ENCODE measurements at places on chromosomes 11 and 22.
A peak's percentile ranks its signal among the peaks of the same experiment; 100 is the strongest.

DNA sequence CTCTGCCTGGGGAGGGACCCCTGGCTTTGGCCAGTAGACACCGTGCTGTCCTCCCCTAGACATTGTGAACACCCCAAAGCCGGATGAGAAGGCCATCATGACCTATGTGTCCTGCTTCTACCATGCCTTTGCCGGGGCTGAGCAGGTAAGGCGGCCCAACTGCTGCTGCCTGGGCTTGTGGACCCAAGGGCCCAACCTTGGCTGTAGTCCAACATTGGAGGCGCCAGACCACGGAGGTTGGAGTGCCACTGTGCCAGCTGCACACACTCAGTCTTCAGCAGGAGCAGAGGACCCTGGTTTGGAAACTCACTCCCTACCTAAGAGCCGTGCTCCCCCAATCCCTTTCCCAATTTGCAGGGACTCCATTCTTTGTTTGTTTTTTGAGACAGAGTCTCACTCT lies 9.4 kb downstream of the ACTN3 start:
- DNase-seq, result no peak

DNA sequence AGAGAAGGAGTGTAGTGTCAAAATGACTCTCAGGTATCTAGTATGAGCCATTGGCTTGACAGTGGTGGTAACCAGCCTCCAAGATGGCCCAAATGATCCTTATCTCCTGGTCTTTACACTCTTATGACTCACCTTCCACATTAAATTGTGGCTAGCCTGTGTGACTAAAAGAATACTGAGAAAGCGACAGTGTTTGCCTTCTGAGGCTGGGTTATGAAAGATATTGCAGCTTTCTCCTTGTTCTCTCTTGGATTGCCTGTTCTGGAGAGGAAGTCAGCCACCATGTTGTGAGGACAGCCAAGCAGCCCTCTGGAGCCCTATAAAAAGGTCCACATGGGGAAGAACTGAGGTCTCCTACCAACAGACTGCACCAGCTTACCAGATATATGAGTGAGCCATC lies 15.8 kb downstream of the C11orf71 start:
- DNase-seq, result peak; percentile 64

DNA sequence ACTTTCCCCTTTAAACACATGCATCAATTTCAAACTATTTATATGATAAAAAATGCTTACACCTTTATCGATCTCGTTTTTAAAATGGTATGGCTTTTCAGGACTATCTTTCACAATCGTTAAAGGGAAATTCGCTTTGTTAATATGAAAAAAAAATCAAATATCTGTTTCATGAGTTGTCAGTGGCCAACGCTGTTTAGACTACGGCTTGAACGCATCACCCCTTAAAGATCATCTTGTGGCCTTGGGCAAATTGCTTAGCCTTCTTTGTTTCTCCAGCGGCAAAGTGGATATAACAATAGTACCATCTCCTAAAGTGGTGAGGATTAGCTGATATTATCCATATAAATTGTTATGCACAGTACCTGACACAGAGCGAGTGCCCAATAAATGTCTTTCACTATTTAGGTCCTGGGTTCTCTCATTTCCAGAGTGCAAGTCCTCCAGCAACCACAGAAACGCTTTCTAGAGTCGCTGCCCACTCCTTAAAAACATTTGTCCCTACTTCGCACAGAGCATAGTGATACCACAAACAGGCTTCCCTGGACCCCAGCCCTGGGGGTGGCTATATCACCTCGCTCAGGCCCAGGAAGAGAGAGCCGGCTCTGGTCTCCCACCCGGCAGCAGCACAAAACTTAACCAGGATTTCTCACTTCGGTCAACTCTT lies 904 bp downstream of the SLC35F2 start:
- no peak for DNase-seq

- DNase-seq, result no peak
Measured at GRCh38 chr11:2694995-2695939, 4.5 kb downstream of the KCNQ1OT1 start.

DNA sequence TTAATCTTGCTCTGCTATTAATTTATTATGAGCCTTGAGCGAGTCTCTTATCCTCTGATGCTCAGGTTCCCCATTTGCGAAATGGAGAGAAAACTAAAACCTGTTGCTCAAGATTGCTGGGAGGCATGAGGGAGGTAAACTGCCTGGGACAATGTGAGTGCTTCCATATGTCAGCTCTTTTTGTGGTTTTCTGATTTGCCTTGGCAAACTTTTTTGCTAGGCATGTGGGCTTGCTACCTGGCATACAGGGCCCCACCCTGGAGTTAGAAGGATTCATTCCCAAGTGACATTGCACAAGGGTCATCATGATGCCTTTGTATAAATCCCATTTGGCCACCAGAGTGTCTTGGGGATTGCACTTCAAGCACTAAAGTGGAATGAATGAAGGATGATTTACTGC lies 22.4 kb downstream of the TSPAN18 start:
- DNase-seq, result no peak

GRCh38 chr11:94928117-94928990 lies 45.0 kb downstream of the CWC15 start:
- DNase-seq, result no peak

GRCh38 chr11:119472856-119473222 lies 49.9 kb upstream of the THY1 start:
- DNase-seq, result no peak

DNA sequence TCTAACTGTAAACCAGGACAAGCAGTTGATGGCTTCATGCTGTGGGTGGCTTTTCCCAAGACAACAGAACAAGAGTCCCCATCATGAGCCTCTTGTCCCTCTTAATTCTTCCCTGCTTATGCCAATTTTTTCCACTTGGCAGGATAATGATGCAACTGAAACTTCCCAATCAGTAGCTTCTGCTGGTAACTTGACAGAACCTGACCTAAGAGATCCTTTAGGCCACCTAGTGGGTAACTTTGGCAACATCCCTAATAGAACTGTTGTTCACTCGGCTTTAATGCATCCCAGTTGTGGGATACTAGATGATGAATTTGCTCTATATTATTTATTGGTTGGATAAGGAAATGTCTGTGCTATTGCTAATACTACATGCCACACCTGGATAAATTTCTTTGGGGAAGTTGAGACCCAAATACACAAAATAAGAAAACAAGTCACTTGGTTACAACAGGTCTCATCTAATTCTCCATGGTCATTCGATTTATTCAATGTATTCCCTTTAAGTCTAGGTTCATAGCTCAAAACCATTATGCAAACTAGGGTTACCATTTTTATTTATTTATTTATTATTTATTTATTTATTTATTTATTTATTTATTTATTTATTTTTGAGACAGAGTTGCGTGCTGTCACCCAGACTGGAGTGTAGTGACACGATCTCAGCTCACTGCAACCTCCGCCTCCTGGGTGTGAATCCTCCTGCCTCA lies 41.4 kb upstream of the NFAM1 start:
- DNase-seq, result peak; percentile 48

GRCh38 chr11:21323617-21324016 lies 654.2 kb downstream of the NELL1 start:
- DNase-seq, result no peak

- DNase-seq, result no peak
Measured at GRCh38 chr22:42644422-42645340, 4.3 kb upstream of the ATP5MGL start.

DNA sequence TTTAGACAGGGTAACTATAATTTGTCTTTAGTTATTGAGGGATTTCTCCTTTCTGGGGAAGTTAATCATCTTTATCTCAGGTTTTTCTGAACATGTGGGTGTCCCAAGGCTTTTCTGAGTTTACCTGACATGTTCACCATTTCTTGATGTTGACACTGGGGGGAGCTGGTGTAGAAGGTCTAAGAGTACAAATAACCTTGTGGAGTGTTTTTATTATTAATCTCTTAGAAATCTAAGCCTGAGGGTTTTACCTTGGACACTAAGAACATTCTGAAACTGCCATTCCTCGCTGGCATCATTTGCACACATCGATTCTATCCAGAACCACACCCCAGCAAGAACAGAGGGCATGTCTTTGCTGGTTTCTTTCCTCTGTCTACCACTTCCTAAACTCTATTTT lies 15.6 kb upstream of the C11orf91 start:
- DNase-seq, result peak; percentile 55

GRCh38 chr11:109798521-109798920 lies 294.7 kb upstream of the ZC3H12C start:
- DNase-seq, result no peak

- no peak for DNase-seq
Measured at GRCh38 chr11:111978028-111978771, 41.1 kb downstream of the DIXDC1 start.

GRCh38 chr11:17738151-17738973 lies 3.8 kb downstream of the KCNC1 start:
- DNase-seq, result no peak

- DNase-seq, result no peak
Measured at GRCh38 chr22:29307596-29308147, 1.2 kb downstream of the GAS2L1 start.

- DNase-seq, result peak; percentile 85
Measured at GRCh38 chr11:128759597-128759996, 65.7 kb downstream of the FLI1 start.

GRCh38 chr22:22691055-22691454 lies 46.6 kb downstream of the GGTLC2 start:
- no peak for DNase-seq

- no peak for DNase-seq
Measured at GRCh38 chr22:42931421-42932196, 74.5 kb upstream of the ARFGAP3 start.

DNA sequence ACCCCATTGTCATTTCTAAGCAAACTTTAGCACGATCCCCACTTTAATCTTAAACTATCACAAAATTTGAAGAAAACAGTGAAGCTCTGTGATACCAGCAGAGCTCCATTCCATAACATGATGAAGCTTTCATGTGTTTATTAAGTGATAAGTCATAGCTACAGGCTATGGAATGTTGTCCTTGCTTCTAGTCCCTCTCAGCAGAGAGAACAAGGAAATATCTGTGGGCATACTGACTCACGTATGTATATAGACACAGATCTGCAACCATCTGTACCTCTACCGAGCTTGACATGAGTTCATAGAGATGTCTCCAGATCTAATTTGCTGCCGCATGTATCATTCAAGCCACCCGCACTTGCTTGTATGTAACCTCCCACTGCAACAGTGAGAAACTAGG lies 588.9 kb downstream of the ETS1 start:
- DNase-seq, result no peak

DNA sequence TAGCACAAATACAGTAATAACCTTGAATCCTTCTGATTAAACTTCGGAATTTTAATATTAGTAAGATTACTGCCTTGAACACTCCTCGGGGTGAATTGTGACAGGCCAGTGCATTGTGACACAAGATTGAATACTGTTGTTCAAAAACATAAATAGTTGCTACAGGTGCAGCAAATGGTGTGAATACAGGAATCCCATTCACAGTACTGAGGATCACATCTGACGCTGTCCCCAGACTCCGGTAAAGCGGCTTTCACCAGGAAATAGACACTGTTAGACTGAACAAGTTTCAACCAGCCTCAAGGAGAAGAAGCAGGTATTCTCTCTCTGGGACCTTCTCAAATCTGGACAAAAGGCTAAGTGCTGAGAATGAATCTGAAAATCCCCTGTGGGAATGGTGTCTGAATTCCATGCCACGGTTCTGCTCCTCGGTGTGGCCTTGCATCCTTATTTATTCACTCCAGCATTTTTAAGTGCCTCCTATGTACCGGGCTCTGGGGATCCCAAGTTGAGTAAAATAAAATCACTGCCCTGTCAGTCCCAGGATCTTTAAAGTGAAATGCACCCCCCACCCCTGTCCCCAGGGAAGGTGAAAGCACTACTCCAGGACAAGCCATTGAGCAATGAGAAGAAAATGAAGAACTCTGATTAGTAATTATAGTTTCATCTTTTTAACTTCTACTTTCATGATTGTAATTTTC lies 3.4 kb downstream of the LGR4 start:
- no peak for DNase-seq

GRCh38 chr11:10291801-10292638 lies 2.0 kb downstream of the SBF2 start:
- DNase-seq, result no peak

DNA sequence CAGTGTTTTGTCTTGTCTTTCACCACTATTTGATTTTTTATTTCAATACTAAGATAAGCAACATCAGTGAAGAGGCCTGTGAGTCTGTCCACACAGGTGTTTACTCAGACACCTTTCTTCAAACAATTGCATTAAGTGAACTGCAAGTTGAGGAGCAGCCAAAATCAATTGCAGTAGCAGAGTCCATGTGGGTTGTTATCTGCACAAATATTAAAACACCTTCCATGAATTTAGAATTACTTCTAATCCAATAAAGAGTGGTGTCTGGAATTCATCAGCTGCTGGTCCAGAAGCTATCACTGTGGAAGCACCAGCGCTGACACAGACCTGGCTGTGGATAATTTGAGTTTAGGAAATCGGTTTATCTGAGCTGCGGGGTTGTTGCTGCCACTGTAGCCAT lies 83.5 kb upstream of the FAT3 start:
- DNase-seq, result no peak

DNA sequence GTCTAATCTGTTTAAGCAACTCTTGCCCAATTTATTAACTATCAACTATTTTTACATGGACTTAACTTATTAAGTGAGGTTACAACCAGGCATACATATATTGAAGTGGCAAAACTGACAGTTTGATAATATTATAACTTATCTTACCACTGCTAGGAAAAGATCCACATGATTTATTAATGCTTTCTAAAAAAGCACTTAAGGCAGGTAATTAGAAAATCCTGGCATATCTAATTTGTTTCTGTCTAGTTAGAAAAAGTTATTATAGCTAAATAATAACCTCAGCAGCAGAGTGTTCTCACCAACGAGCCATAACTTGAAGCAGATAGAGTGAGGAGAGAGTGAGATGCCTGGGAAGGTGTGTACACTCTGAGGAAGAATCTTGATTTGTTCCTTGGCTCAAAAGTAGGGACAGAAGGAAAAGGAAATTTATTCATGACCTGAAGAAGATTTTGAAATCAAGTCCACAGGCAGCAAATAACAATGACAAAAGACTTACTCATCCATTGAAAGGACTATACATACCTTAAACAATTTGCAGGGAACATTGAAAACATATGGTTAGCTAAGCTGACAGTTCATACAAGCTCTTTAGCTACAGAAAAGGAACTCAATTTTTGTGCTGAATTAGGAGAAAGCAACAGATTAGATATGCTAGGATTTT lies 7.1 kb upstream of the MUC15 start:
- DNase-seq, result peak; percentile 1

- DNase-seq, result no peak
Measured at GRCh38 chr11:106614262-106614661, 404.0 kb downstream of the GUCY1A2 start.

DNA sequence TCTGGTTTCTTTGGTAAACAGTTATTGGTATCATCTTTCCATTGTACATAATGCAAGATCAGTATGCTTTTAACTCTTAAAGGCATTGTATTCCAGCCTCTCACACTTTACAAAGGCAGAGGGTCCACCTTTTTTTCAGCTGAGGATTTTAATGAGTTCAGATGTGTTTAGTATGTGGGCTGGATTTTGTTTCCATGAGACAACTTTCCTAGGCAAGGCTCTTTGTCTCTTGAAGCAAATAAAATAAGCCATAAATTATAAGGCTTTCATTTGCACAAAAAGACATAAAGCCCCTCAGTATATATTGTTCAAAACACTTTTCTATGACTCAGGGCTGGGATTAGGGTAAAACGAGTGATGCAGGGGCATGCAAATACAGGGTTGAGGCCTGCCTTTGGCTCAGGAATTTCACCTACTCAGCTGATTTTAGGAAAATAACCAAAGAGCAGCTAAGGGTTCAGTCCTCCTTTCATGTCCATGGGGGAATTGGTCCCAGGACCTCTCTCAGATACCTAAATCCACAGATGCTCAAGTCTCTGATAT lies 7.6 kb downstream of the MMP20 start:
- no peak for DNase-seq

Data from HT1080 (cell line).